Ascending aorta (tissue), 2 donors: ENCODE measurements at places on chromosomes 16 and 17.

GRCh38 chr16:85636234-85636812, 23.2 kb downstream of the GSE1 start:
- no peak overlapping the region for H3K27ac ChIP-seq
- peaks cover 1% of the 10 kb centered on the region for H3K4me1 ChIP-seq
- no peak for DNase-seq
- no peak overlapping the region for H3K4me3 ChIP-seq
- H3K27me3 ChIP-seq: no peaks in the 10 kb centered on the region
- no peaks in the 10 kb centered on the region for H3K36me3 ChIP-seq

- DNase-seq: no peak
- H3K4me1 ChIP-seq: no peaks in the 10 kb centered on the region
- no peak overlapping the region for H3K4me3 ChIP-seq
- H3K27ac ChIP-seq: no peak overlapping the region
Observed at GRCh38 chr16:52466994-52467393, 79.9 kb downstream of the TOX3 start.

- H3K4me1 ChIP-seq: no peaks in the 10 kb centered on the region
- H3K27ac ChIP-seq: no peak overlapping the region
- DNase-seq: no peak
- no peaks in the 10 kb centered on the region for H3K27me3 ChIP-seq
- peaks cover 11% of the 10 kb centered on the region for H3K36me3 ChIP-seq
- H3K4me3 ChIP-seq: no peak overlapping the region
Observed at GRCh38 chr16:14268073-14268472, 197.0 kb downstream of the MRTFB start.

DNA sequence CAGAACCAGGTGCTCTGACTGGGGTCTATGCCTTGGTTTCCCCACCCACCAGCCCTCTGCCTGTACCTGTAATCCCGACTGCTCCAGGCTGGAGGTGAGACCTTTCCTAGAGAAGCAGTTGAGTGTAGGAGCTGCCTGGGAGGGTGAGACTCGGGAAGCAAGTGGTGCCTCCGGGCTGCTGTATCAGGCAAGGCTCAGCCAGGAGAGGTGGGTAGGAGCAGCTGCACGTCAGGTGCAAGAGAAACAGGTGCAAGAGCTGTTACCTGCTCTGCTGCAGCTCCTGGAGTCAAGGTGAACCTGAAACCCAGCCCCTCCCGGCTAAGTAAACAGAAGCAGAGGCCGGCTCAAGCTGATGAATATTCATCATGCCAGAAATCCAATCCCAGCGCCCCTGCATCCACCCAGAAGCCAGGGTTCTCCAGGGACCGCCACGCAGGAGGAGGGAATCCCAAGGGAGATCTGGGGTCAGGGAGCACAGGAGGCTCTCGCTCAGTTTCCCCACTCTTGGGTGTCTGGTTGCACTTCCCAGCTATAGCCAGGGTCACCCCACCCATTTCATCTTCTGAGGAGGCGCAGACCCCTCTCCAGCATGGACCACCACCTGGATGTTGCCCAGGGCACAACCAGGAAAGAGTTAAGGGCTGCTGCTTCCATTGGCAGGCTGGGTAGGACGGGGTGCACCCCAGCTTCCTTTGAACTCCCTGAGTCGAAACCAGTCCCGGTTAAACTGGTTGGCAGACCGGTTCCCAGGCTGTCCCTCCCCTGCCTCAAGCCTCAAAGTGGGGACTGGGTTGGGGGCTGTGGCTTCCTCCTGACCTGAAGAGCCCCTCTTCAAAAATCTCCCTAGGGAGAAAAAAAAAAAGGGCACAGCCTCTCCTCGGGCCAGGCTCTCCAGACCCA, at the start of gene PRR15L:
Gene PRR15L, minus strand, starts transcription at position 293 of the 900 bp plus-strand sequence. CDS start 4,649 bp downstream, outside the sequence.
- H3K4me3 ChIP-seq: no peak within 1 kb of the TSS
- H3K27ac ChIP-seq: no peak within 1 kb of the TSS
- H3K36me3 ChIP-seq: no peaks in the 10 kb centered on the region
- no peaks in the 10 kb centered on the region for H3K27me3 ChIP-seq

- H3K27me3 ChIP-seq: no peaks in the 10 kb centered on the region
- H3K27ac ChIP-seq: no peak overlapping the region
- H3K36me3 ChIP-seq: no peaks in the 10 kb centered on the region
Observed at GRCh38 chr17:53150101-53150698, 672.5 kb upstream of the KIF2B start.
